ENCODE measurements at places on chromosomes 3 and 15. TPM values are rescaled to one million over a fixed set of nuclear protein-coding genes. Genes with fewer than 3 reads are reported as not detected.

GRCh38 chr15:42401544-42402454 lies 42.5 kb downstream of the CAPN3 start:
- no peak for DNase-seq
- H3K27me3 ChIP-seq: no peaks in the 10 kb centered on the region
- H3K27ac ChIP-seq: no peak overlapping the region
- no peak overlapping the region for H3K4me3 ChIP-seq

The MST1 gene
- total RNA-seq: 17.2 TPM

- H3K27ac ChIP-seq: no peak overlapping the region
- DNase-seq: no peak
- H3K27me3 ChIP-seq: no peaks in the 10 kb centered on the region
- H3K4me1 ChIP-seq: no peaks in the 10 kb centered on the region
- no peak overlapping the region for H3K4me3 ChIP-seq
- no peaks in the 10 kb centered on the region for H3K36me3 ChIP-seq
Observed at GRCh38 chr3:101340591-101340990, 20.2 kb upstream of the IMPG2 start.

DNA sequence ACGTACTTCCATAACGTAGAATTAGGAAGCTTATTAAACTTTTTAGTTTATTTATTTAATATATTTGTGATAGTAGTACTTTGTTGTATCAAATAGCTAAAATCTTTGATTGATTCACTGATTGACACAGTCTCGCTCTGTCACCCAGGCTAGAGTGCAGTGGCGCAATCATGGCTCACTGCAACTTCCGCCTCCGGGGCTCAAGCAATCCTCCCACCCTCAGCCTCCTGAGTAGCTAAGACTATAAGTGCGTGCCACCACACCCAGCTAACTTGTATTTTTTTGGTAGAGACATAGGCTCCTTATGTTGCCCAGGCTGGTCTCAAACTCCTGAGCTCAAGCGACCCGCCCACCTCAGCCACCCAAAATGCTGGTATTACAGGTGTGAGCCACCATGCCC lies 5.7 kb downstream of the APH1B start:
- H3K27ac ChIP-seq: 0 out of 2 replicates have a peak overlapping the region, but pooled peaks have one; percentile 15
- no peak overlapping the region for H3K4me3 ChIP-seq
- H3K27me3 ChIP-seq: no peaks in the 10 kb centered on the region
- no peak for DNase-seq

GRCh38 chr3:185651971-185652370 lies 65.9 kb downstream of the SENP2 start:
- H3K4me1 ChIP-seq: peaks cover 14% of the 10 kb centered on the region
- no peaks in the 10 kb centered on the region for H3K27me3 ChIP-seq
- H3K4me3 ChIP-seq: no peak overlapping the region
- no peak overlapping the region for H3K27ac ChIP-seq

The LEKR1 gene
- total RNA-seq: 0.18 TPM
